ENCODE measurements at places on chromosomes 2 and 18. TPM values are rescaled to one million over a fixed set of nuclear protein-coding genes. Genes with fewer than 3 reads are reported as not detected.

GRCh38 chr18:471716-472115 lies 28.8 kb downstream of the COLEC12 start:
- DNase-seq: no peak

KCNF1 gene
- total RNA-seq: 51.7 TPM

RAD51AP2 gene
- not detected for total RNA-seq

DNA sequence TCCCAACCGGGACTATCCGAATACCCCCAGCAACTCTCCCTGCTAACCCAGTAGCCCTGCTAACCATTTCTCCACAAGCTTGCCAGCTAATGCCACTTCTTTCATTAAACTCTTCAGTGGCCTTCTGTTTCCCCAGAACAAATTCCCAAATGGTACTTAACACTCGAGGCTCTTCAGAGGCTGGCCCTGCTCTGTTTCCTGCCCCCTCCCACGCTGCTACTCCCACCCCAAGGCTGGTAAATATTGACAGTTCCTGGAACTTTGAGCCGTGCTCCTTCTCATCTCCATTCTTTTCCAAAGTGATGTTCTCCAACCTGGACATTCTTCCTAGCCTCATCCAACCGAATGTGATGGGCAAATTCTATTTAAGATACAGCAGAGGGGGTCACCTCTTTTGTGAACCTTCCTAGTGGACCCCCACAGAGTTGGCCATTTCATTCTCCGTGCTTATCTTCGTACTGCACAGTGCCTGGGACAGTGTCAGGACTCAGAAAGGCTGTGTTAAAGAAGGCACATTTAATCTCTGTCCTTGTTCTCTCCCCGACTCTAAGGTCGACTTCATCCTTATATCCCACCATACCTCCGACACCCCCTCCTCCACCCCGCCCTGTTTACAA lies 3.2 kb upstream of the KIDINS220 start:
- no peak for DNase-seq

NTSR2 gene
- not detected for total RNA-seq

DNA sequence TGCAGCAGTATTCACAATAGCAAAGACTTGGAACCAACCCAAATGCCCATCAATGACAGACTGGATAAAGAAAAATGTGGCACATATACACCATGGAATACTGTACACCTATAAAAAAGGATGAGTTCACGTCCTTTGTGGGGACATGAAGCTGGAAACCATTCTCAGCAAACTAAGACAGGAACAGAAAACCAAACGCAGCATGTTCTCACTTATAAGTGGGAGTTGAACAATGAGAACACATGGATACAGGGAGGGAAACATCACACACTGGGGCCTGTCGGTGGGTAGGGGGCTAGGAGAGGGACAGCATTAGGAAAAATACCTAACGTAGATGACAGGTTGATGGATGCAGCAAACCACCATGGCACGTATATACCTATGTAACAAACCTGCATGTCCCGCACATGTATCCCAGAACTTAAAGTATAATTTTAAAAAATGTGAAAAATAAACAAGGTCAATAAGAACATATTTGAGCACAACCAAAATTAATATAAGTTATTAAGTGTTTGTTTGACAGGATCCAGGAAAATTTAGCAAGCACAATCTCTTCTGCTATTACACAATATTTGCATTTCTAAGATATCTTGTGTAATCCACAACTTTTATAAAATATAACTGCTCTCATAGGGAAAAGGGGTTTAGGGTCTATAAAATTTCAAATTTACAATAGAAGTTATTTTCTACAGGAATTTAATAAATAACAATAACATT lies 22.9 kb downstream of the CCBE1 start:
- no peak for DNase-seq

DNA sequence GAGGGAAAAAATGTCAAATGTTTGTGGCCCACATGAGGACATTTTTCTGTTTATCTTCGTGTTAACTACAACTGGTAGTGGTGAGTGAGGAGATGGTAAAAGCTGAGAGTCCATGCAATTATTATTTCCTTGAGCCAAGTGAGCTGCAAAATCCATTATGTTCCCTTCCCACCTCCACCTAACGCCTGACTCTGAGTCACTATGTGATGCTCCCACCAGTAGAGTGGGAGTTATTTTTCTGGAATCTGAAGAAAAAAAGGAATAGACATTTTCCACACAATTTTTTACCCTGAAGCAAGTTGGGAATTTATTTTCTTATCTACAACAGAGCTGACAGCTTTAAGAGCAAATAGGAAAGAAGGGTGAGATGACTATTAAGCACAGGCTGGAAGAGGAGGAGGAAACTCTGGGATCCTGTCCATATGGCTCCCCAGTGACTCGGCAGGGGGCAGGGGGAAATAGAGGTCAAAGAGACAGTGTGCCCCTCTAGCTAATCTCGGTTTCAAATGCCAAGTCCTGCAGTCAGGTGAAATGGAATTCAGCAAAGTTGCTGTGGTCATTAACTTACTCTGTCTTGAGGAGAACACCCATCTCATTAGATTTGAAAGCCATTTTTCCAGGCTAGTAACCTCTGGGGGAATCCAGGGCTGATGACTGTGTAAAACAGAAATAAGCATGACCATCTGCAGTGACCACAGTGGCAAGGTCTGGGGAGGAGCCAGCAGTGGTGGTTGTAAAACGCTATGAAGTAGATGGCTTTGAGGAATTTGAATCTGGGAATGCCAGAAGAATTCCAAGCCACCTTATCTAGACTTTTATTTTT lies 463.9 kb downstream of the STK39 start:
- DNase-seq: no peak

DNA sequence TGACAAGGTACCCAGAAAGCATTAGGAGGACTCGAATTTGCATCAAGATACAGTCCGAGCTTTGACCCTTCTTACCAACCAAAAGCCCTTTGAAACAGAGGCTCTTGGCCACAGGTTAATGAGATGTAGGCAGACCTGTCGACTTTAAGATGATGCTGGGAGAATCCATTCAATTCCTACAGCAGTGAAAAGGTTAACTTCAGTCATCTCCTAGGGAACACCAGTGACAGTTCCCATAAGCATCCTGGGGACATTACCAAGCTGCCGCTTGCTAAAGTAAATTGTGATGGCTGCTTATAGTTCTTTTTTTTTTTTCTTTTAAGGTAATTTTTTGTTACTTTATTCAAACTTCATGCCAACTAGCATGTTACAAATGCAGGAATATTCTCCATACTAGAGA lies 379.3 kb downstream of the SOX11 start:
- no peak for DNase-seq
